ENCODE measurements at places on chromosomes 7 and 10.

GRCh38 chr10:73854310-73854709 is 20.0 kb downstream of the CAMK2G start:
- DNase-seq, result no peak

DNA sequence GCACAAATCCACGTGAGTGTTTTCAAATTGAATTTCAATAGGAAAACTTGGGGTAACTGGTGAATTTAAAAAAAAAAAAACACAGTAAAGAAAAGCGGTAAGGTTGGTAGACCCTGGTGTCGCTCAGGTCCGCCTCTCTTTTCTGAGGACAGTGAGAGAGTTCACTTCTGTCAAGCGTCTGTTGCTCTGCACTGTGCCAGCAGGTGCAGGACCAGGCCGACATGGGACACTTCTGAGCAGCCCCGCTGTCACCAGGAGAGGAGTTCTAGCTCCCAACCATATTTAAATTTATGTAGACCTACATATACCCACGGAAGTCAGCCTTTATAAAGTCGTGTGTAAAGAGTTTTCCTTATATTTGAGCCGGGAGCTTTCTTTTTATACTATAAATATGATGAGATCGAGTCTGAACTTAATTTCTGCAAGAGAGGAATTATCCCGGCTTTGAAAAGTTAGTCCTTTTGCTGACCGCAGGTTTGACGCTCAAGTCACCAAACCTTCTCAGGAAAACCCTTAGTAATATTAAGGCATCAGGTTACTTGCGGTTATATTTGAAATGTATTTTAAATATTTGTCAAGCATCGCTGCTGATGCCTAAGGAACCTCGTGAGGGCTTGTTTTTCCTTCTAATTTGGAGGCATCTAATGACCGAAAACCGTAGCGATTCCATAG is 531 bp downstream of the IKZF1 start:
- DNase-seq, result no peak

GRCh38 chr7:93015779-93016481 is 101.8 kb downstream of the SAMD9 start:
- no peak for DNase-seq

GRCh38 chr7:33870120-33870519 is 35.2 kb upstream of the BMPER start:
- no peak for DNase-seq
